Fibroblast of upper back skin (primary cell): ENCODE measurements at places on chromosomes 2 and 18.

GRCh38 chr18:24913507-24914170 is 438.3 kb downstream of the ZNF521 start:
- peak; percentile 53 for DNase-seq

DNA sequence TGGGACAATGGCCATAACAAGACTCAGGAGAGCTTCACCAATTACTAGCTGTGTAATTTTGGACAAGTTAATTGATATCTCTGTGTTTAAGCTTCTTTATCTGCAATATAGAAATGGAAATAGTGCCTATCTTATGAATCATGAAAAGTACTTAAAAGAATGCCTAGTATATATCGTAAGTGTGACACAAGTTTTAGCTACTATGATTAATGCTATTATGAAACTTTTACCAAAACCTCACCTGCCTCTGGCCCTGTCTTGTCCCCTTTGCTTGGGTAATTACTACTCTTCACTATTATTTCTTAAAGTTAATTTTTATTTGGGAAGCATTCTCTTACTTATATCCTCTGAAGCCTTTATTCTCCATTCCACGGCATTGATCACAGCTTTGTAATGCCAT is 75.0 kb upstream of the NETO1 start:
- no peak for DNase-seq

DNA sequence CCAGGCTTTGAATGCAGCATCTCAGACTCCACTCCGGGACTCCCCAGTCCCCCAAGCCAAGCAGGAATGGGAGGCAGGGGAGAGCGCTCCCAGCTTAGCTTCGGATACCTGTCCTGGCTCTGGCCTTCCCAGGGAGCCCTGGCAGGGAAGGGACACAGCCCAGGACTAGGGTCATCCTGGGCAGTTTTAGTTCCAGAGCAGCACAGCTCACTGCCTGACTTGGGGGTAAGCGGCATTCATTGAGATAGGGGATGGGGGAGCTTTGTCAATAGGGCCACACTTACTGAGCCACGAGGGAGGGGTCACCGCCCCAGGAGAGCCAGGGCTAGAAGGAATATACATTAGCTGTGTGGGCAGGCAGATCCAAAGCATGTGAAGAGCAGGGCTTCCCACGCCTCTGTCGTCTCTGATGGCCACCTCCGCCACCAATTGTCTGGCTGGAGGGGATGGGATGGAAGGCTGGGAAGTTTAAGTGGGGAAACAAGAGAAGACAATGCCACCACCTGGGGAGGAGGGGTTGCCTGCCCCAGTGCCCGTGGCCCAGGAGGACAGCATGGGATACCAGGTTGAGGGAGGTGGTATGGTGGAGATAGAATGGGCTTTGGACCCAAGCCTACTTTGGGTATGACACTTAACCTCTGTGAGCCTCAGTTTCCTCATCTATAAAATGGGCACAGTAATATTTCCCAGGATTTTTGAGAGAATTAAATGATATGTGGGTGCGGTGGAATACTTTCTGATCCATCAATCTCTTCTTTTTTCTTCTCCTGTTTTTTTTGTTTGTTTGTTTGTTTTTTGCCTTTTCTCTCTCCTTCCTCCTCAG is 40.2 kb downstream of the SCTR start:
- no peak for DNase-seq

GRCh38 chr2:57373530-57373929 is 673.1 kb upstream of the VRK2 start:
- peak; percentile 88 for DNase-seq

DNA sequence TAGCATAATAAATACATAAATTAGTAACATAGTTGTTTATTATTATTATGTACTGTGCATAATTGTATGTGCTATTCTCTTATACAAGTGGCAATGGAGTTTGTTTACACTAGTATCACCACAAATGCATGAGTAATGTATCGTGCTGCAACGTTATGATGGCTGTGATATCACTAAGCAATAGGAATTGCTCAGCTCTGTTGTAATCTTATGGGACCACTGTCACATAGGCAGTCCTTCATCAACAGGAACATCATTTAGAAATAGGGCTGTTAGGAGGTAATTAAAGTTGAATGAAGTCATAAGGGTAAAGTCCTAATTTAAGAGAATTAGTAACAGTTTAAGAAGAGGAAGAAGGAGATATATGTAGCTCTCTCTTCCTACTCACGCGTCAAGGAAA is 33.8 kb downstream of the TEX51 start:
- DNase-seq: no peak

DNA sequence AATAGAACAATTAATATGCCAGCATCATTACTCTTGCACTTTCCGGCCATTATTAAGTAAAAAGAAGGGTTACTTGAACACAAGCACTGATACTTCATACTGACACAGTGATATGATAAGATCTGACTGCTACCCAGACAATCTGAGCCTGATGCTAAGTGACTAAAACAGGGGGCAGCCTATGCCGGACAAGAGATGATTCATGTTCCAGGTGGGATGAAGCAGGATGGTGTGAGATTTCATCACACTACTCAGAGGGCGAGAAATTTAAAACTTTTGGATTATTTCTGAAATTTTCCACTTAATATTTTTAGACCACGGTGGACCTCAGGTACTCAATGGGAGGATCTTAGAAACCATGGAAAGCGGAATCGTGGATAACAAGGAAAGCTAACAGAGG is 61.7 kb downstream of the LIPG start:
- DNase-seq: no peak

GRCh38 chr2:108583903-108584520 is 49.7 kb downstream of the LIMS1 start:
- DNase-seq: peak; percentile 85

GRCh38 chr2:73979021-73979420 is 5.7 kb upstream of the TET3 start:
- DNase-seq: no peak

GRCh38 chr18:68178921-68179320 is 536.0 kb downstream of the TMX3 start:
- DNase-seq: no peak
